ENCODE measurements at places on chromosomes 13 and 19. TPM values are rescaled to one million over a fixed set of nuclear protein-coding genes. Genes with fewer than 3 reads are reported as not detected.

TNFRSF19 gene
- total RNA-seq, result 5.0 TPM

SLC7A10 gene
- total RNA-seq, result not detected

MBD3L2 gene
- total RNA-seq, result not detected

CYP2A7 gene
- total RNA-seq, result not detected

GFY gene
- not detected for total RNA-seq

GRCh38 chr19:50728084-50728737 is 5.0 kb downstream of the CLEC11A start:
- no peak for DNase-seq

- no peak for DNase-seq
These were observed 2.4 kb downstream of the KANK2 start for GRCh38 chr19:11194656-11195558.

DNA sequence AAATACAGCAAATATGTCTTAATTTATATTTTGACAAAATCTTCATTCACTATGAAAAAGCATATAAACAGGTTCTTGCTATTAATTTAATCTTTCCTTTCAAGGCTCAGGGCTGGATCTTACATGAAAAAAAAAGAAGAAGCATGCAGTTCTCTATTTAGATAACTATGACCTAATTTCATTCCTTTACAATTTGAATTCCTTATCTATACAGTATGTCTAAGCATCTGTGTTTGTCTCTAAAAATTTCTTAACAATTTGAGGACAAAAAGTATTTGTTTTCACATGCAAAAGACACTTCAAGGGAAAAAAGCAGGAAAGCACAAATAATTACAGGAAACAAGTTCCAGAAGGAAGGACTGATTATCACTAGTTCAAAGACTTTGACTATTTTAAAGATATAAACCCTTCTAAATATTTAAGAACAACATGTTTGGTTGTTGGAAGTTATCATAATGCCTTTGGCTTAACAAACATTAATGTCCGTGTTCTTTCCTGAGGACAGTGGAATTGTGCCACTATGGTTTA is 157.5 kb downstream of the TBC1D4 start:
- no peak for DNase-seq

DNA sequence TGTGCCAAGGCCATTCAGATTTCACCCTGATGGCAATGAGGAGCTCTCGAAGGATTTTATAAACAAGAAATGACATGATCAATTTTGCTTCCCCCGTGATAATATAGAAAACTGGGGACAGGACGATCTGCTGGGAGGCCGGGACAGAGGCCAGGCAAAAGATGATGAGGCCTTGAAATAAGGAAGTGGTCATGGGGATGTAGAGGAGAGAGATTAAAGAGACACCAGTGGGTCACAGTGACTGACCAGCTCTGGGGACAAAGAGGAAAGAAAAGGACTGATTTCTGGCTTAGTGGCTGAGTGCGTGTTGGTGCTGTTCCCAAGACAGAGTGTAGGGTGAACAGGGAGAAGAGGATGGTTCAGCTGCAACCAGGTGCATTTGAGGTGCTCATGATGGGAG is 68.7 kb upstream of the FLT1 start:
- DNase-seq, result no peak

DNA sequence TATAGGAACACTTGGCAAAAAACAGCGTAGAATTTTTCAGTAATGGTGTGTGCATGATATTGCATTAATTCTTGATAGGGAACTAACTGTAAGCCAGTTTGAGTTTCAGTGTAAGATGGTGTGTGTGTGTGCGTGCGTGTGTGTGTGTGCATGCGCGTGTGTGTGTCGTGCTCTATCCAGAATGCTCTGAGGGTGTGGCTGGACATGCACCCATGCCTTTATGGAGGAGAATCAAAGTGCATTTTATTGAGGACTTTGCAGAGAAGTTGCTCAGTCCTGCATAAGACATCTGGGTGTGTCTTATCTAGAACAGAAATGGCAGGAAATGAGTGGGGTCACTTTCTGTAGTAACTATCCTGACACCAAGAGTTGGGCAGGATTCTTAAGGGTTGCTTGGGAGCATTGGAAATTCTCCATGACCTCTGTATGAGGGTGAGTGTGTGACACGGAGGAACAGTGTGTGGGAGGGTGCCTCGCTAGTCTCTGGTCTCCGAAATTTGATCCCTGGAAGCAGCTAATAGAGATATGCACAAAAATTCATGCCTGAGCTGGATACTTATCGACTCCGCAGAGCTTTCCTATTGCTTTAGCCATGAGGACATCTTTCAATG is 252.2 kb downstream of the TSHZ3 start:
- no peak for DNase-seq

GRCh38 chr13:70666883-70667556 is 558.8 kb upstream of the KLHL1 start:
- DNase-seq, result no peak

DNA sequence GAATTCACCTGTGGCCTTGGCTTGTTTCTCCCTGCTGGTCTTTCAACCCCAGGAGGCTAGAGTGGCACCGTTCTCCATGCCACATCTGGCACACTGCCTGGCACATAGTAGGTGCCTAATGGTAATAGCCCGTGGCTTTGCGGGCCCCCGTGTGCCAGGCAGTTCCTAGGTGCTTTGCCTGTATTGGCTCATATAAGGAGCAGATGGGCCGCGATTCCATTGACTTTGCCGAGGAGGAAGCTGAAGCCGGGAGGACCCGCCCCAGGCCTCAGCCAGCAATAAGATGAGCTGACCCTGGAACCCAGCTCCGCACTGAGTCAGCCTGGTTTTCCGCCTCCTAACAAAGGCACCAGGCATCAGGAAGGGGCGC is 807 bp downstream of the PGLYRP1 start:
- DNase-seq, result no peak

DNA sequence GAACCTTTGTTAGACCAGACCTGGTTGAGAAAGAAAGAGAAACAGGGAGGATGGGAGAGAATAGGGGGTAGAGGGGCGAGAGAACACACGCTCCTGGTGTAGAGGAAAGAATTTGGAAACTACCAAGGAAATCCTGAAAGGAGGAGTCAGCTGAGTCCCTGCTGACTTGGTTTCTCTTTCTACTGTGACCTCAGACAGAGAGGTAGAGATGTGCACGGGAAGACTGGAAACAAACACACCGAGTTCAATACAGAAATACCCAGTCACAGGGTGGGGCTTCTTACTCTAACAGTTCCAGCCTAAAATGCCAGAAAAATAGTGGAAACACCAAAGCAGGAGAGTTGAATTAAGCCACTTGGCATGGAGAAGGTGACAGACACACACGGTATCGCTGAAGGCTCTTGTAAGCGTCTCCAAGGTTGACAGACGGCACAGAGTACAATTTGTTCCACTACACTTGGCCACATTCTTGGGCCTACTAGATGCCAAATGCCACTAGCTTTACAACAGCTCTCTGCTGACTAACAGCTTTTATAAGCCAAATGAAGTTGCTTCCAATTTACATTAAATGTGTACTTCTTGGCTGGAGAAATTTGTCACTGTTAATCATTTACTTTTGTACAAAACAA is 28.1 kb downstream of the LATS2 start:
- no peak for DNase-seq

- DNase-seq, result peak; percentile 96
These were observed 11.1 kb upstream of the ARRDC2 start for GRCh38 chr19:17996826-17997316.

- no peak for DNase-seq
These were observed 83.1 kb downstream of the TNFSF13B start for GRCh38 chr13:108352599-108352998.

GRCh38 chr19:32748497-32748896 is 28.9 kb downstream of the TDRD12 start:
- DNase-seq, result no peak

DNA sequence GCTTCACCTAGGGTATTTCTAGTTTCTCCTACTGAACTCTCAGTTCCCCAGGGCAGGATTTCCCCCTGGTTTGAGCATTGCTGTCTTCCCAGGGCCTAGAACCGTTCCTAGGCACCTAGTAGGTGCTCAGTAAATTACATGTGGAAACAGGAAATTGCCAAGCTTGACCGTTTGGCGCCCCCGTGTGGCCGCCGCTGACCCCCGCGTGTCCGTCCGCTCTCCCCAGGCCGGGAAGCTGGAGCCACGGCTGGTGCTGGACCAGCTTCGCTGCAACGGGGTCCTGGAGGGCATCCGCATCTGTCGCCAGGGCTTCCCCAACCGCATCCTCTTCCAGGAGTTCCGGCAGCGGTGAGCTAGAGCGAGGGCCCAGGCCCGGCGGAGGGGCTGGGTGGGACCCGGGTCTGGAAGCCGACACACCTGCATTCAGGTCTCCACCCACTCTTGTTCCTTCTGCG is 55.5 kb downstream of the MYH14 start:
- no peak for DNase-seq

GRCh38 chr13:99993660-99994637 is 12.4 kb downstream of the ZIC2 start:
- DNase-seq, result no peak

DNA sequence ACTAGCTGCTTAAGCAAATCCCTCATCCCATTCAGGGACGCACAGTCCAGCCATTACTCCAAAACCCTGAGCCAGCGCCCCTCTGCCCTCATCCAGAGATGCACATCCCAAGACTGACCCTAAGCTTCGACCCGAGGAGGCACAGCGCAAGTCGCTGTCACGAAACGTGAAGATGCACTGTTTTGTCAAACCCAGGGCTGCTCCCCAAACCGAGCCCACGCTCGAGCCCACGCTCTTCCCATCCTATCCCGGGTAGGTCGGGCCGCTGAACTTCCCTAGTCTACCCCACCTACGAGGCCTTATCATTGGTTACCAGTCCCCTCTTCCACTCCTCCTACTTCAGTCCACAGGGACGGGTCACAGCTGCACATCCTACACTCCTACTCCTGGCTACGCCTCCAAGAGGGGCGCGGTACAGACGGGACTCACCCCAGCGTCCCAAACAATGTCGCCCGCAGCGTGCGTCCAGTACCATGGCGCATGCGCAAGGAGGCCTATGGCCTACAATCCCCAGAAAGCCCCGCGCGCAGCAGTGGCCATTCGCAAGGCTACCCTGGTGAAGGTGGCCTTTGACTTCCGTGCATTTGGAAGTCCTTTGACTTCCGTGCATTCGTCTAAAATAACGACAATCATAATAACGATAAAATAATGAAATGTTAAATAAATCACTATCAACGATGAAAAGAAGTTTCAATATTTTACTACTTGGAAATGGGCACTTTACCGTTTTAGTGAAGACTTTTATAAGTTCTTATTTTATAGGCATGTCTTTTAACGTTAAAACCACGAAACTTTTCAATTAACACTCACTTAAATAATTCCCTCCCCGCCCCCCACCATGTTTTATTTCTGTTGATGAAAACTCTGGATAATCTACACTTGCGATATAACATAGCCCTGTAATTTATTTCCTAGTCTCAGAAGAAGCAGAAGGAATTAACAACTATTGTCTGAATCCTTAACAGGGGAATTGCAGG is at the start of gene ZNF285:
TSS of gene ZNF285 (minus strand) at position 470 of the 977 bp plus-strand sequence. CDS start 4,395 bp downstream, outside the sequence.
- peak; percentile 95 for DNase-seq

- no peak for DNase-seq
These were observed 22.5 kb downstream of the LDLR start for GRCh38 chr19:11111771-11112144.

DNA sequence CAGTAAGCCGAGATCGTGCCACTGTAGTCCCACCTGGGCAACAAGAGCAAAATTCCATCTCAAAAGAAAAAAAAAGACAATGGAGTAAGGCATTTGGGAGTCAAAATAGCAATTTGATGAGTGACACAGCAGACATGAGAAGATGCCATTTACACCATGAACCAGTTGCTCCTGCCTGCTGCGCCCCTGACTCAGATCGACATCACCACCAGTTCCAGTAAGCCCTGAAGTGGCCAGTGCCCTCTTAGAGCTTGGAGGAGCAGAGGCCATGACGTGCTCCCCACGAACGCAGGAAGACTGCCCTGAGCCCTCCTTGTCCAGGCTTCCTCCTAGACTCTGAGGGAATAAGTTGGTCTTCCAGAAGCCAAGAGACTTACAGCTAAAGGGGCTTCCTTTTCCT is 339.2 kb downstream of the MYO16 start:
- no peak for DNase-seq

DNA sequence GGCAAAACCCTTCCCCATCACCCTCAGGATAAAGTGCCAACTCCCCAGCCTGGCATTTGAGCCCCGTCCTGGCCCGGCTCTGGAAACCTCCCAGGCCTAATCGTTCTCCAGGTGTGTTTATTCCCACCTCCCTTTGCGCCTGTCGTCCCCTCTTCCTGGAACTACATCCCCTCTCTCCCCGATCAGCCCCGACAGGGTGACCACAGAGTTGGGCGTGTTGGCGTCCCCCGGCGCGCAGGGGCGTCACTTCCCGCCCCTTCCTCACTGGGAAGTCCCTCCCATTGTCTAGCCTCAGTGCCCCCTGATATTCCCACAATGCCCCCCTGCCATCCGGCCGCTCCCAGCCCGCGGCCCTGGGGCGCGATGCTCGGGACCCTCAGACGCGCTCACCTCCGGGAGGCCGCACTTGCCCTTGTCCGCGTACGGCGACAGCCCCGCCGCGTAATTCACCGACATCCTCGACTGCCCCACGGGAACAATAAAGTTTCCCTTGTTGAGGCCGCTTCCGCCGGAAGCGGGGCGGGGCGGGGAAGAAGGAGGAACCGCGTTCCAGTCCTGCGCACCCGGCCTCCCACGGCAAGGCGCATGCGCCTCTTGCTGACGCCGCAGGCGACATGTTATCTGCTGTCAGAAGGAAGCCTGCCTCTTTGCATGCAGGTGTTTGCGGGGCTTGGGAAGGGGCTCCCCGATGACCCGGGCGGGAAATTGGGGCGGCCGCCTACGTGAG is at the start of the genes ANKRD24 and SIRT6:
TSS of gene ANKRD24 (plus strand) at position 606 of the 727 bp plus-strand sequence. CDS start 3,737 bp downstream, outside the sequence.
TSS of gene SIRT6 (minus strand) at position 480 of the 727 bp plus-strand sequence. CDS start at position 456, 24 bp downstream.
- peak; percentile 98 for DNase-seq

- DNase-seq, result no peak
These were observed 287.3 kb upstream of the MAB21L1 start for GRCh38 chr13:35763782-35764123.

DNA sequence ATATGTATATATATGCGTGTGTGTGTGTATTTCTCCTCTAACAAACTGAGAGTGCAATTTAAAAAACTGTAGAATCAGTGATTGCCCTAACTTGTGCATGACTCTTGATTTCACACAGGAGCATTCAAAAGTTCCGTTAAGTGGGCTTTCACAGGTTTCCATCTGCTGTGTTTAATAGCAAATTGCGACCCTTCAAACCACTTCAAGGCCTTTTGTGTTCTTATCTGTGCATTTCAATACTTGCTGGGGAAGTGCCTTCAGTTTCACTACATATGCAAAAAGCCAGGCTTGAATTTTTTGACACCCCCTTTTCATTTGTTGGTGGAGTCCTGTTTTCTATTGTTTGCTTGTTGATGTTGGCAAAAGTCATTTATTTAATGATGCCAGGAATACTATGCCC is 158.0 kb downstream of the TM9SF2 start:
- DNase-seq, result no peak
